ENCODE measurements at places on chromosomes 16 and 17. TPM values are rescaled to one million over a fixed set of nuclear protein-coding genes. Genes with fewer than 3 reads are reported as not detected.

The HS3ST2 gene
- 3.2 TPM for total RNA-seq

The KRTAP2-2 gene
- not detected for total RNA-seq

The KCNJ18 gene
- not detected for total RNA-seq

The SCN4A gene
- 0.13 TPM for total RNA-seq

The NUPR1 gene
- 92.7 TPM for total RNA-seq

The PTX4 gene
- not detected for total RNA-seq

The CLEC19A gene
- not detected for total RNA-seq

The PRAC2 gene
- total RNA-seq: not detected

The CPNE7 gene
- 0.33 TPM for total RNA-seq

The IL32 gene
- 1,268 TPM for total RNA-seq

The C1QTNF8 gene
- not detected for total RNA-seq

The CPD gene
- 44.4 TPM for total RNA-seq

The CDT1 gene
- total RNA-seq: 0.39 TPM

The CHST5 gene
- not detected for total RNA-seq

The CCL4 gene
- 0.83 TPM for total RNA-seq

The SCO1 gene
- total RNA-seq: 22.8 TPM

The SEPTIN12 gene
- total RNA-seq: not detected

The SOST gene
- total RNA-seq: not detected

The CNGB1 gene
- total RNA-seq: not detected

The CSH2 gene
- total RNA-seq: not detected

The GABARAP gene
- 243 TPM for total RNA-seq

The CHMP1A gene
- total RNA-seq: 39.6 TPM

The KIF22 gene
- 26.7 TPM for total RNA-seq

The DOC2B gene
- 0.86 TPM for total RNA-seq

The ZNF469 gene
- 0.37 TPM for total RNA-seq

The SNTB2 gene
- 9.1 TPM for total RNA-seq

The LGALS9 gene
- total RNA-seq: 11.9 TPM

The JPH3 gene
- total RNA-seq: not detected

The ENO3 gene
- 66.1 TPM for total RNA-seq

The CCL16 gene
- 48.9 TPM for total RNA-seq

The PRSS33 gene
- not detected for total RNA-seq

The KLHL10 gene
- total RNA-seq: not detected

The RND2 gene
- 2.7 TPM for total RNA-seq
